ENCODE measurements at places on chromosomes 6 and 20.

- peak; percentile 13 for DNase-seq
Measured at GRCh38 chr20:15056246-15056645, 718.8 kb upstream of the FLRT3 start.

GRCh38 chr6:156875062-156875461 lies 97.9 kb downstream of the ARID1B start:
- DNase-seq, result no peak

- DNase-seq, result no peak
Measured at GRCh38 chr6:105313211-105313610, 89.7 kb downstream of the PREP start.

GRCh38 chr6:8624665-8625064 lies 189.3 kb upstream of the SLC35B3 start:
- no peak for DNase-seq

DNA sequence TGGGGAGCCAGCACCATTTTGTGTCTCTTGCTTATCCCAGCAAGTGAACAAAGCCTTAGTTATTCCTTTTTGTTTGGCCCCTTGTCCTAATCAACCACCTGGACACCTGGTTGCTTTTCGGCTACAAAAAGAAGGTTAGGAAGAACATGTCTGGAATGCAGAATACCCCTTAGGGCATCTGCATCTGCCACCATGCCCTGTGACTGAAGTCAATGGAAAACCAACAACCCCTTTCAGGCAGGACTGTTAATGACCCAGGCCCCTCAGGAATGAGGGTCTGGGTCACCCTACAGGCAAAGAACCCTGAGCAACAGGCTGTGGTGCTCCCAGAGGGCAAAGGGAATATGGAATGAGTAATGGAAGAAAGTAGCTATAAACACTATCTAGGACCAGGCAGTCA lies 78.5 kb downstream of the PDE10A start:
- DNase-seq, result no peak

DNA sequence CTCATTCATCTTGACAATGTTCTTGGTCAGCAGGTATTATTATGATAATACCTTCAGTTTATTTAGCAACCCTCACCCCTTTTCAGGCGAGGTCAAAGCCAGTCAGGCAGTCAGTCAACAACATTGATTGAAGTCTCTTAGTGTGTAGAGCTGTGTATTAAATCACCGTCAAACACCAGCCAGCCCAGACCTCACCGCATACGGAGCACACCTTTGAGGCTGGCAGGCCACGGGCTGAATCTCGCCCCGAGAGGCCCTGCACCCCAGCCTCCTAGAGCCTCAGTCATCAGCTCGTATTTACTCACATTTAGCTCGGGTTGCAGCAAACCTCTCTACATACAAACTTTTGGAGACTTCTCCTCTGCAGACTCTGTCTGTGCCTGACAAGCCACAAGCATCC lies 36.0 kb upstream of the FOXA2 start:
- no peak for DNase-seq

DNA sequence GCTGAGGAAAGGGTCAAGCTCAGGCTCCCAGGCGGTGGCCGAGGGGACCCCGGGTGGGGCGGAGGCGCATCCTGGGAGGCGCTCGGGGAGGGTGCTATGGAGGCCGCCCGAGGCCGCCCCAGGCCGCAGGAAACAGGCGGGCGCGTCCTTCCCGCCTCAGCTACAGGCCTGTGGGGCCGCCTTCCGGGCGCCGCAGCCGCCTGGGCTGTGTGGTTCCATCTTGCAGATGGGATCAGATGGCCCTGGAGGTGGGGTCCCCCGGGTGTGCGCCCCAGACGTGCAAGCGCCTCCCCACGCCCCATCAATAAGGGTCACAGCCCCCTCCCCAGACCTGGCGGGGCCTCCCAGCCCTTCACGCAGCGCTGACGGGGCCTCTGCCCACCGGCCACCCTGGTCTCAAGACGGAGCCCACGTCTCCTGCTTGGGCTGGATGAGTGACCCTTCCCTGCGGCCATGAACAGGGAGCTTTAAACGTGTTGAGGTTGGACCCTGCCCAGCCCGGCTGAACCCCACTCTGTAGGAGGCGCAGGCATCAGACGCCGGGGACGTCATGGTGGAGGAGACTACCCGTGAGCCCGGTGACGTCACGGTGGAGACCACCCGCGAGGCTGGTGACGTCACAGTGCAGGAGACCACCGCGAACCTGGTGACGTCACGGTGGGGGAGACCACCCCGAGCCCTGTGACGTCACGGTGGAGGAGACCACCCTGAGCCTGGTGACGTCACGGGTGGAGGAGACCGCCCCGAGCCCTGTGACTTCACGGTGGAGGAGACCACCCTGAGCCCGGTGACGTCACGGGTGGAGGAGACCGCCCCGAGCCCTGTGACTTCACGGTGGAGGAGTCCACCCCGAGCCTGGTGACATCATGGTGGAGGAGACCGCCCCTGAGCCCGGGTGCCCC lies 267.0 kb downstream of the DLL1 start:
- DNase-seq, result no peak

GRCh38 chr6:85576476-85576875 lies 17.2 kb downstream of the SNX14 start:
- no peak for DNase-seq

DNA sequence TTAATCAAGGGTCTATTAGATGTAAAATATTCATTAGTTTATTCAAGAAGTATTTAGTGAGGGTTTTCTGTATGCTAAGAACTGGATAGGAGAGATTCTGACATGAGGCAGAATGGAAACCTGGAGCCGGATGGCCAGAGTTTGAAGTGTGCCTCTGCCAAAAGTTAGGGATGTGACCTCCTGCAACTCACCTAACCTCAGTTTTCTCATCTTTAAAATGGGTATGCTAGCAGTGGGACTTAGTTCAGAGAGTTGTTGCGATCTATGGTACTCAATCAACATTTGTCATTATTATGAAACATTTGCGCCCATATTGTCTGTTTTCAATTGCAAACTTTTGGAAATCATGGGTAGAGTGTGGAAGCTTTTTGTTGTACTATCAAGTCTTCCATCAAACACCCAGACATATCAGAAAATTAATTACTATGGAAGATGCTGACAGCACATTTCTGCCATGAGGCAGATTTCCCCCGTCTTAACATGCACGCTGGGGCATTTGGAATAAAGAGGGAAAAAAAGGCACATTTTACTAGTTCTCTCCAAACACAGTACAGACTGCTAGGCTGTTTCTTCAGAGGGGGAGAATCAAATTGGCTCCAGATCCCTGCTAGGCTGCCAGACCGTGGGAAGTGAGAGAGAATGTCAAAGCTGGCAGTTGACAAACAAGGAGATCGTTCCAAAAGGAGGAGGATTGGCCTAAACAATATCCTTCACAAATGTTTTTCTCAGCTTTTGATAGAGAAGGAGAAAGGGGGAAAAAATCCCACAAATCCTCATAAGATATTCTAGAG lies 205.3 kb upstream of the TSHZ2 start:
- no peak for DNase-seq

DNA sequence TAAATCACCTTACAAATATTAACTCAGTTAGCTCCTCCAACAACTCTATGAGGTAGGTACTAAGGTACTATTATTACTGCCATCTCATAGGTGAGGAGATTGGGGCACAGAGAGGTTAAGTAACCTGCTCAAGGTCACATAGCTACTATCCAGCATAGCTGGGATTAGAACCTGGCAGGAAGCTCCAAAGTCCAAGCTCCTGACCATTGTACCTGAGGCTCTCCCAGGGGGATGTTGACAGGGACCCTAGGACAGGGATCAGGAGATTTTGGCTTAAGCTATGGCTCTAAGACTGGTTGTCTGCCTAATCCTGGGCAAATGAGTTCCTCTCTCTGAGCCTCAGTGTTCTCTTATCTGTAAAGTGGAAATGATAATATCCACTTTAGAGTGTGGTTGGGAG lies 59.3 kb downstream of the HNF4A start:
- DNase-seq, result no peak

GRCh38 chr20:48308232-48308781 lies 519.5 kb downstream of the PREX1 start:
- DNase-seq, result no peak

- no peak for DNase-seq
Measured at GRCh38 chr20:5753814-5754213, 3.6 kb downstream of the SHLD1 start.

DNA sequence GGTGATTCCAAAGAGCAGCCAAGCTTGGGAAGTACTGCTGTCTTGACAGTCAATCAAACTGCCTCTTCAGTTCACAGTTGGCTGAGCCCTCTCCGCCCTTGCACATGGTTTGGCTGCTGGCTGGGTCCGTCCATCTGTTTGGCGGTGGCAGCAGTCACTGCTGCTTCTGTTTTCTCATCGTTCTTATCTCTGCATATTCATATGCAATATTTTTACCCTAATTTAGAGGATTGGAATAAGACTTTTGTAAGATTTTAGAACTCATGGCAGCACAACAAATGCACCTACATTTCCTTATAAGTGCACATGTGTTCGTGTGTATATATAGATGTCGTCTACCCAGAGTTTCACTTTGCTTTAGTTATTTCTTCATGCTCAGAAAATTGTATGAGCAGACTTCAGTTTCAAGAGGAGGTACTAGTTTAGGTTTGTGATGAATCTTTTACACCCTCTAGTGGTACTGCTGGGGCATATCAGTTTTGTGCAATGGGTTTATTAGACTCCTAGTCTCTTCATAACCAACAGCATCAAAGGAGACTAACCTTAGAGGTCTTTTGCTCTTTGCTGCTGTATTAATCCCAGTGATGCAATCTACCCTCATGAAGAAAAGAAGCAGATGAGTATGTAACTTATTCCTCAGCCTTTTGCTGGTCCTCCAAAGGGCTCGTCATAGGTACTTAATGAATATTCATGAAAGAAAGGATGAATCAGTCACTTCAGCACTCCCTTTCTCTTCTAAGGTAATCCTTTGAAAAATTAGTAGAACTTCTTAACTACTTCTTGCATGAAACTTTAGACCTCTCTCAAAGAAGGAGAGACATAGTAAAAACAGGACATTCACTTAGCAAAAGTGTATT lies 44.3 kb downstream of the KHDC1L start:
- DNase-seq, result peak; percentile 77

DNA sequence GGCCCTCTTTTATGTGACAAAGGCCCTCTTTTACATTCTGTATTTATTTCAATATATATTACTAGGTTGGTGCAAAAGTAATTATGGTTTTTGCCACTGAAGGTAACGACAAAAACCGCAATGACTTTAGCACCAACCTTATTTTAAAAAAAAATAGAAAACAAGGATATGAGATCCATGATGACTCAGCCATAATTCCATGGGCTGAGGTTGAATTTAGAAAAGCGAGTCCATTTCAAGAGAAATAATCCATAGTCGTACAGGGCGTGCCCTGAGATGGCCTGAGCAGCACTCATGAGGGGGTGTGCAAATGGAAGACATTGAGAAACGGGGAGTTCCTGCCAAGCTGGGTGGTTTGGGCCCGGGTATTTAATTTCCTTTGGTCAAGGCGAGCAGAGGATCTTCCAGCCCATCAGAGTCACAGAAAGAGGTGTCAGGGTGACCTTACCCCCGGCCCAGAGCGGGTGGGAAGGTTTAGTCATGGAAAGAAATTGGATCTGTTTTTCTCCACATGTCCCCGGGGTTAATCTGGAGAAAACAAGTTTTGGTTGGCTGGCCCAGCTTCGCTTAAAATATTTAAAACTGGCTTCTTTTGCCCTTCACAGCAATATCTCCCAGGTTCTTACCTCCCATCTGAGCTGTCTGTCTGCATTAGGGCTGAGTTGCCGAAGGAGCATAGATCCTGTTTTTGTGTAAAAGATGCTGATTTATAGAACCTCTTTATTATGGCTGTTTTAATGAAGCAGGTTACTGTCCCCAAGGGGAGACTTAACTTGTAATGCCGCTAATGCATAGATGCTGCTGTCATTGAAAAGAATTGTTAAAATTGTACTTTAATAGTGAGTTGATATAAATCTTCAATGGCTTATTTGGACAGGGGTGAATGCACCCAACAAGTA lies 255.6 kb downstream of the PREX1 start:
- peak; percentile 13 for DNase-seq

GRCh38 chr6:106574741-106575458 lies 54.4 kb downstream of the RTN4IP1 start:
- peak; percentile 88 for DNase-seq

DNA sequence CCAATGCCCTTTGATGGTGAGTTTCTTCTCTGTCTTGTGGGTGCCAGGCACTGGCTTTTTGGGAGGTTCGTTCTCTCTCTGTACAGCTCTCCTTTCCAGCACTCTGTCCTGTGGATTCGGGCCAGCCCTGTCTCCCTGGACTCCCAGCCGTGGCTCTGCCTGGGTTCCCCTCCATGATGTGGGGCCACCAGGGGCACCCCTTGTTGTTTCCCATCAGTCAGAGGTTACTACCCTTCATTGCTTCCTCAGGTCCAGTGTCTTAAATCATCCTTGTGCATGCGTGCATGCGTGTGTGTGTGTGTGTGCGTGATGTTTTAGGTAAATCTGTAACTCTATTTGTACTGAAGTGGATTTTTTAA lies 40.5 kb downstream of the DYNLT1 start:
- no peak for DNase-seq

GRCh38 chr6:113587078-113587699 lies 270.0 kb upstream of the MARCKS start:
- DNase-seq, result no peak

- DNase-seq, result no peak
Measured at GRCh38 chr6:111524735-111525134, 41.7 kb upstream of the REV3L start.

GRCh38 chr6:5394280-5394679 lies 133.0 kb downstream of the FARS2 start:
- no peak for DNase-seq

- DNase-seq, result no peak
Measured at GRCh38 chr20:40655451-40655850, 33.6 kb downstream of the MAFB start.

GRCh38 chr6:52438926-52439325 lies 18.8 kb downstream of the EFHC1 start:
- DNase-seq, result no peak

DNA sequence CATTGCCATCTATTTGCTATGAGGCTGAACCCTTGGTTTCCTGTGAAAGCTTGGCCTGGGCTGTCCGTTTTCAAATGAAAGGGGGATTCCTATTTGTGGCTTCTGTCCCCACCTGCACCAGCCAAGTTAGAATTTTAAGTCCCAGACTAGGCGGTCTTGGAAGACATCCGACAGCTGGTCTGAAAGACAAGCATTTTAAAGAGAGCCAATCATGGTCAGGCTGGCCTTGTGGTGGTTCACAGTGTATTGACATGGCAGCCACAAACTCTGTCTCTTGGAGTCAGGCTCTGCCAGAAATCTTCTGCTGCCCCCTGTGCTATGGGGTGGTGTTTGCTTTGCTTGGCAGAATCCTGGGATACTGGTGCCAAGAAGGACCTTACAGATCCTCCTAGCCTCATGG lies 319.2 kb upstream of the MOCS1 start:
- no peak for DNase-seq

DNA sequence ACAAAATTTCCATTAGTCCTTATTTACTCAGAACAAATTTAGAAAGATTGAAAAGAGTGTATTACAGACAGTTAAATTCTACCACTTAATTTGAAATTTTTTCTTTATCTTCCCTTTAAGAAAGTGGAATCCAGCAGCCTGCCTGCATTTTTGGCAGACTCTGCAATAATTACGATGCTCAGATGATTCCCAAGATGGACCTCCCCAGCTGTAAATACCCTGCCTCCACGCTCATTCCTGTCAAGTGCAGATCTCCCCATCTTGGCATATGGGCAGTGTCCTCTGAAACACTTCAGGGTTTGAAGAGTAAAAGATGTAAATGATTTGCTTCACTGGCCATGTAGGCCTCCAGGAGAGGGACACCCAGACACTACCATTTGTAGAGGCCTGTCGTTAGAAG lies 471.2 kb downstream of the PRKN start:
- no peak for DNase-seq
